ENCODE measurements at places on chromosomes 5 and 9.
A peak's percentile ranks its signal among the peaks of the same experiment; 100 is the strongest.

GRCh38 chr5:96070622-96071225 lies 109.1 kb upstream of the ELL2 start:
- DNase-seq = no peak

DNA sequence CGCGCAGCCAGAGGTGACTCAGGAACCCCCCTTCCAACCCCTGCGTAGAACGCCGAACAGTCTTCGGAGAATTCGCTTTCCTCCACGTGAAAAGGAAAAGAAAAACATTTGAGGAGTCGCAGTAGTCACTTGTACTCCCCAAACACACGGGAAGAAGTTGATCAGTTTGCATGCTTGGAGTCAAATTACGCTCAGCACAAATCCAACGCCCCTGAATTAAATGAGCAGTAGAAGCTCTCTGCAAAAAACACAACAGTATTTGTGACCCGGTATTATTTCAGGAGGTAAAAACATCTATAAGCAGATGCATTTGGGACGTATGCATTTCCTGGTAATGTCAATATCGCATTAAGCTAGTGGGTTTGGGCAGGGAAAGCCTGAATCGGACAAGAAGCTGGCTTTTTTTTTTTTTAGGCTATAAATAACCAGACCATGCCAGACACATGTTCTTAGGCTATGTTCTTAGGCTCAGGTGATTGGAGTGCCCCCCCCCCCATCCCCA lies 854 bp upstream of the ARL15 start:
- peak; percentile 28 for DNase-seq

GRCh38 chr9:128142061-128142460 lies 7.2 kb upstream of the LCN2 start:
- DNase-seq = no peak

DNA sequence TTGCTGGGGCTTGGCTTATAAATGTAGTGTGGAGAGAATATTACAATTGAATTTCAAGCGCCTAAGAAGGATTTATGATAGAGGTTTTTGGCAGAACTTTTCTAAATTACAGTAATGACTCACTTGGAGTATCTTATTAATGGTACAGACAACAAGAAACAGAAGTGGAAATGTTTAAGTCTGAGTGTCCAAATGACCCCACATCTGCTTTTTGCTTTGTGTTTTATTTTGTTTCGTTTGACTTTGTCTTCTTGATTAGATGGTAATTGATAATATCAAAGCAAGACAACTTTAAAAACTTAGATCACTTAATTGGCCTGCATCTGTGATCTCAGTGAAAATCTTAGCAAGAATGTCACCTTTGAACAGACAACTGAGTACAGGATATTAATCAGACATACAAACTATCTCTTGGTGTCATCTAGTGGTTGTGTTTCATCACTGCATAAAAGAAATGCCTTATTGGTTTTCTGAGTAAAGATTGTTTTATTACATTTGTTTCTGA lies 577.4 kb downstream of the ISL1 start:
- peak; percentile 18 for DNase-seq

- peak; percentile 61 for DNase-seq
Measured at GRCh38 chr5:35876922-35877321, 20.2 kb downstream of the IL7R start.

GRCh38 chr5:175695161-175696126 lies 37.6 kb downstream of the HRH2 start:
- DNase-seq = no peak

DNA sequence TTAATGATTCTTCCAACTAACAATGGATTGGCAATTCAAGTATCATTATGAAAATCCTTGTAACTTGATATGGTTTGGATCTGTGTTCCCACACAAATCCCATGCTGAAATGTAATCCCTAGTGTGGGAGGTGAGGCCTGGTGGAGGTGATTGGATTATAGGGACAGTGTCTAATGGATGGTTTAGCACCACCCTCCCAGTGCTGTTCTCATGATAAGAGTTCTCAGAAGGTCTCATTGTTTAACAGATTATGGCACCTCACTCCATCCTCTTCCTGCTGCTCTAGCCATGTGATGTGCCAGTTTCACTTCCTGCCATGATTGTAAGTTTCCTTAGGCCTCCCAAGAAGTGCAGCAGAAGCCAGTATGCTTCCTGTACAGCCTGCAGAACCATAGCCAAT lies 1116.2 kb upstream of the EDIL3 start:
- no peak for DNase-seq

GRCh38 chr9:136093995-136094881 lies 851 bp downstream of the NACC2 start:
- DNase-seq = no peak

GRCh38 chr9:109164042-109164441 lies 3.0 kb downstream of the FRRS1L start:
- DNase-seq = no peak

GRCh38 chr5:95822043-95822541 lies 434 bp downstream of the GLRX start:
- DNase-seq = peak; percentile 33

- DNase-seq = no peak
Measured at GRCh38 chr5:32195265-32195664, 21.1 kb upstream of the GOLPH3 start.

DNA sequence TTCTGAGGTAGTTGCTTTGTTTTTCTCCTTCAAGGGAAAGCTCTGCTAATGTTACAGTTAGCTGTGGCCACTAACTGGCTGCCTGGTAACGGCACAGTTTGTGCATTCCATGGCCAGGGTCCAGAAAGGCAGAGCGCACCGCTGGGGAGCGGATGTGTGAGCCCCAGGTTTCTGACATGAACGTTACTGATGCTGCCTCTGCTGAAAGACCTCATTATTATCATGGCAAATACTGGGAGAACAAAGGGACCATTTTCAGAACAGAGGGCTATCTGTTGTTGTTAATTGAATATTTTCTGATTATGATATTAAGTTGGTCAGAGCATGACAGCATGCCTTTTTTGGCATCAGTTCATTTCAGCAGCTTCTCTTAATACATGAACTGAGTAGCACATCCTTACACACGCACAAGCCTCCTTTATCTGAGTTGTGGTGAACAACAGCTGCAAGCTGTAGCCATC lies 134.1 kb downstream of the NUDT12 start:
- no peak for DNase-seq

DNA sequence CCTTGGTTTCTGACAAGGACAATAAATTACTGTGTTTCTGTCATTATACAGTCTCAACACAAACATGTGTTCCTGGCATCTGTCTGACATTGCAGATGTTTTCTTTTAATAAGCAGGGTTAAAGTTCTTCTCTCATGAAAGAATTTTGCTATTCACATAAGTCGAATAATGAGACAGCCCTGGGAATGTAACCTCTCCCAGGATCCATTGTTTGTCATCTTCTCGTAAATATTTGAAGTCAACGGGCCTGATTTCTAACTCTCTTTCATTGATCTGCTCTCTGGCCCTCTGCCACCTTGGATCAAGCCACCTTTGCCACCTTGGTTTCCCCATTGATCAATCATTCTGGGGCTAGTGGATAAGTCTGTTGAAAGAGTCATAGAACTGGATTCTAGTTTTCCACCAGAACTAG lies 12.9 kb upstream of the CAST start:
- no peak for DNase-seq

- DNase-seq = no peak
Measured at GRCh38 chr9:27382975-27383374, 86.0 kb upstream of the EQTN start.

DNA sequence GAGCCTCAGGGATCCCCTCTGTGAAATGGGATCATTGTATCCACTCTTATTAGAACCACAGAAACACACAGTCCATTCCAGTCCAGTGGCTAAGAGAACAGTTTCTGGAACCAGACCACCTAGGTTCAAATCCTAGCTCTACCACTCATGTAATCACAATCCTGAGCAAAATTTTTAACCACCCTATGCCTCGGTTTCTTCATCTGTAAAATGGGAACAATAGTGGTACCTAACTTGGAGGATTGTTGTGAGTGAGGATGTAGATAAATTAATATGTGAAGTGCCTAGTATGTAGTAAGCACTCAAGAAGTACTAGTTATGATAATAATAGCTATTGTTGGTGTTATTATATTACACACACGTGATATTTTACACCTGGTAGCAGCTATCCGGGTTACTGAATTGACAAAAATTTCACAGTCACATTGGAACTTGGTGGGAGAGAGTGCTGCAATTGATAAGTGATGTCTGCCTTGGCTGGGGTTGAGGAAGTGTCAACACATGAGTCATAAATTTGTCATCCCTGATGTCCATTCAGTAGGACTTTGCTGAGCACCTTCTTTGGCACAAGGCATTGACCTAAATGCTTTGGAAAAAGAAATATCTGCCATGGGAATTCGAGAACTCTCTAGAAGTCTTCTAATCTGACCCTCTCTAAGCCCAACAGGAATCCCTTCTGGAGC lies 68.4 kb downstream of the COL27A1 start:
- peak; percentile 33 for DNase-seq

Measured in HTR-8/SVneo (cell line).